Stimulated activated CD4-positive, alpha-beta T cell treated with anti-CD3 and anti-CD28 coated beads, Interleukin-15, amount 100 ng/mL, for 1 hour (primary cell): ENCODE measurements at places on chromosomes 13 and 19.

DNA sequence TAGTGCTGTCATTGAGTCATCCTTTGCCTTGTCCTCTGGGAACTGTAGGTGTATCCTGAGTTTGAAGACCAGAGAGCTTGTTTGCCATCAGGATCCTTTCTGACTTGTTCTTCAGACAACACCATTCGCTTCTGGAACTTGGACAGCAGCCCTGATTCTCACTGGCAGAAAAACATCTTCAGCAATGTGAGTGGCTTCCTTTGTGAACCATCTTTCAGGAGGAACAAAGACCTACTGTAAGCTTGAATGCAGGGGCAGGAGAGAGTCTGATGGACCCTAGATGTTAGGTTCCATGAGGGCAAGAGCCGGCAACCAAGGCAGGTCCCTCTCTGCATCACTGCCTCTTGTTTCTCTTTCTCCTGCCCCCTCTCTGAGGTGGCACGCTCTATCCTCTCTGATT, 26.7 kb downstream of the WDR62 start:
- DNase-seq, result no peak

GRCh38 chr19:16085115-16085514, 8.8 kb downstream of the TPM4 start:
- no peak for DNase-seq

- no peak for DNase-seq
Measured at GRCh38 chr19:41995959-41996797, 2.1 kb upstream of the ATP1A3 start.

- DNase-seq, result no peak
Measured at GRCh38 chr19:43316591-43317319, 36.7 kb upstream of the CD177 start.

DNA sequence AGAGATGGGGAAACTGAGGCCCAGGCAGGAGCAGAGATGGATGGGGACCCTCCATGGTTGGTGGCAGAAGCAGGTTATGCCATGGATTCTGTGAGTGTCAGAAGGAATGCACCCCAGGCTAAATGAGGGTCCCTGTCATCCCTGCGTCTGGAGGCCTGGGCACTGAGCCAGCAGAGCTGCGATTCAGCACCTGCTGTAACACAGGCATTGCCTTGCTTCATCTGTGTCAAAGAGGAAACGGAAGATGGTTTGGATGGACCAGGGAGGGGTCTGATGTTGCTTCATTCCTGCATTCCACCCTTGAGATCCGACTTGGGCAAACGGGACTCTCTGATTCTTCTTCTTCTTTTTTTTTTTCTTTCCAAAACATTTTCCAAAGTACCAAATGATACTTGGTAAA, 1.2 kb downstream of the C5AR1 start:
- DNase-seq, result no peak

DNA sequence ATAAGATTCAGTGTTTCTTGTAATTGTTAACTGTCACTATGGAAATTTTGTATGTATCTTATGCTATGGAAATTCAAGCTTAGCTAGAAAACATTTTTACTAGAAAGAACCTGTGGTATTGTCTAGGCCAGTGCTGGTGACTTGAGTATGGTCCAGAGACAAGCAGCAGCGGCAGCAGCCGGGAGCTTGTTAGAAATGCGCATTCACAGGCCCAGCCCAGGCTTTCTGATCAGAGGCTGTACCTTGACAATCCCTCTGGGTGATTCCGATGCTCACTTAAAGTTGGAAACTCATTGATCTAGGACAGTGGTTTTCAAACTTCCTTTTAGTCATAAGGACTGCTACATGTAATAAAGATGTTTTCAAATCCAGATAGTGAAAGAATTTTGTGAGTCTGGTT, 287.4 kb downstream of the SHISA2 start:
- DNase-seq, result no peak

GRCh38 chr13:60213236-60213744, 49.6 kb upstream of the DIAPH3 start:
- DNase-seq, result no peak

GRCh38 chr19:55581823-55582223, 1.2 kb upstream of the ZNF579 start:
- DNase-seq, result no peak

- no peak for DNase-seq
Measured at GRCh38 chr13:79966493-79966895, 374.4 kb downstream of the SPRY2 start.

DNA sequence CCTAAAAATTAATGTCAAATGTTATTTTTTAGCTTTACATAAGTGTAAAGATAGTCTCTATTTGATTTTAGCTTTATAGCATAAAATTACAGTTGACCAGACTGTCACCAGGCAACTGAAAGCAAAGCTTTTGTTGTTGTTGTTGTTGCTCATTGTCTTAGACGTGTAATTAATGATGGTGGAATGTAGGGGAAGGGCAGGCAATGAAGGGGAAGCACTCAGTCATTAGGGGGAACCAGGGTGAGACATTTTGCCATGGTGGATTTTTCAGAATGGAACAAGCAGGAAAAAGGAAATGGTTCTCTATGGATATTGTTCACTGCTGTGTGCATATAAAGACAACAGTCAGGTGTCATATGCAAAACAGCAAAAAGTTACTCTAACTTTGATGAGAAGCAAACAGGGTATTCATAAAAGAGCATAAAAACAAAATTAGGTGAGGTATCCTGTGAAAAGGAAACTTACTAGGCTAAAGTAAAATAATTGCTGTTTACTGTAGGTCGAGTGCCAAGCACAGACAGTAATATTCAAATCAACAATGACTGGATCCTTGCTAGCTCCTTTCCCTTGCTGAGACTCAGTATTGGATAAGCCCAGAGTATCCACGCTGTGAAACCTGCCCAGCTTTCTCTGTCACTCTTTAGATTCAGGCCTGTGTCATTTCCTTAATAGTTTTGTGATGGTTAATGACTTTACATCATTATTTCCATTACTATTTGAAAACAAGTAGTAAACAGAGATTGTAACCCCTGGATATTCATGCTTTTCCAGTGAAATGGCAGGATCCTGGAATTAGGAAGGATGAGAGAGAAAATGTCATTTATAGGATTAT, 110.5 kb downstream of the LRCH1 start:
- DNase-seq, result no peak

- DNase-seq, result no peak
Measured at GRCh38 chr19:15426485-15427349, 7.9 kb upstream of the AKAP8L start.

- DNase-seq, result no peak
Measured at GRCh38 chr13:79995334-79995733, 345.6 kb downstream of the SPRY2 start.

- DNase-seq, result no peak
Measured at GRCh38 chr13:45500492-45501174, 35.9 kb downstream of the COG3 start.

- DNase-seq, result no peak
Measured at GRCh38 chr13:99507054-99507453, 5.8 kb downstream of the TM9SF2 start.

- no peak for DNase-seq
Measured at GRCh38 chr19:34224996-34225658, 29.2 kb upstream of the GARRE1 start.

- no peak for DNase-seq
Measured at GRCh38 chr13:96082640-96083039, 7.3 kb upstream of the HS6ST3 start.

DNA sequence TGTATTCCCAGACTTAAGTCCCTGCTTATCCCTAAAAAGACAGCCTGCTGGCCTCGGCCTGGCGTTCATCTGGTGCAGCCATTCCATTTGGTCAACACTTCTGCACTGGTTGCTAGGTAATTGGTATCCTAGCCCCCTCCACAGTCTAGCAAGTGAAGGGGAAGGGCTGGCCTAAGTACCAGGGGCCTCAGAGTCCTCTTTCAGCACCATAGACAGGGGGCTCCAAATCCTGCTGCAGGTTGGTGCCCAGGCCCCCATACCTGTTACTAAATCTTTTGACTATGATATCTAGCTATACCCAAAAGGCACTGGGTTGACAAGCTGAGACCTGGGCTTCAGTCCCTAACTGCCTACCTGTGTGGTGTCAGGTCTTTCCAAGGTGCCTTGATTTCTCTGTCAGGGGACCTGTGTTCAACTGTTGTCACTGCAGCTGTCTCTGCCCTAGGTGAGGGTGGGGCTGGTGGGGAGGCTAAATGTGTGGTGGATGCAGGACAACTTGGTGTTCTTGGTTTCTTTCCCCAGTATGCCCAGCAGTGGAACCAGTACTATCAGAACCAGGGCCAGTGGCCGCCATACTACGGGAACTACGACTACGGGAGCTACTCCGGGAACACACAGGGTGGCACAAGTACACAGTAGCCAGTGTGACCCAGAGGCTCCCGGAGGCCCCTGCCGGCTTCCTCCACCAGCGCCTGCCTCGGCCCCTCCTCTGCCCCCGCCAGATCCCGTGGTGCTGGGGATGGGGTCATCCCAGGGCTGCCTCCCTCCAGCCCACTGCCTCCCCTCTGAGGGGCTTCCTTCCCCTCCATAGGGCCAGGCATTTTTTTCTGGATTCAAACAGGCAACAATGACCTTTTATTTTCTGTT, 3.8 kb upstream of the CCDC97 start:
- no peak for DNase-seq
